ENCODE measurements at places on chromosomes 1 and 21.

GRCh38 chr1:147664206-147664605 lies 6.1 kb downstream of the ACP6 start:
- no peak for DNase-seq

- DNase-seq = no peak
Observed at GRCh38 chr1:74363220-74363619, 128.0 kb downstream of the TNNI3K start.

- no peak for DNase-seq
Observed at GRCh38 chr1:169271098-169271497, 96.5 kb downstream of the NME7 start.

DNA sequence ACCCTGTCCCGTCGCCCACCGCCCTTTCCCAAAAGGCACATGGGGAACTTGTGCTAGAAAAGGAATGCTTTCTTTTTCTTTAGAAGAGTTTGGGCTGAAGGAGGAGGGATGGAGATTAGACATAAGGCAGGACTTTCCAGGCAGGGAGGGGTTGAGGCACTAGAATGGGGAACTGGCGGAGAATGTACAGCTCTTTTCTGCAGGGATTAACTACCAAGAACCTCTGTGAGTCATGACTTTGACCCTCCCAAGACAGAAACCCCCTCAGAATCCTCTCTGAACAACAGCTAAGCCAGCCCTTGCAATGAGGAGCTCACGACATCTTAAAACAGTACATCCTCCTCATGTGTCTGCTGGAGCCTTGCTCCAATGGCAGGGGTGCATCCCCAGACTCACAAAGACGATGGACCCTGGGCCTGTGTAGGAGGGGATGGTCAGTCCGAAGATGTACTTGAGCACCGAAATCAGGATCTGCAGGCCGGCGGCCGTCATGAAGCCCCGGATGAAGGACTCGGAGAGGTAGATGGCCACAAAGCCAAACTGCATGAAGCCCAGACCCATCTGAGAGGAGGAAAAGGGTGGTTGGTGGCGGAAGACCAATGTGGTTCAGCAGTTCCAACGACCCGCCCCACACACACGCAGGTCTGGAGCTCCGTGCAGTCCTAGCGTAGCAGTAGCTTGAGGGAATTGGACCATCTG lies 13.6 kb downstream of the SLC26A9 start:
- DNase-seq = no peak

- no peak for DNase-seq
Observed at GRCh38 chr21:42365770-42366169, 565 bp downstream of the TFF1 start.

DNA sequence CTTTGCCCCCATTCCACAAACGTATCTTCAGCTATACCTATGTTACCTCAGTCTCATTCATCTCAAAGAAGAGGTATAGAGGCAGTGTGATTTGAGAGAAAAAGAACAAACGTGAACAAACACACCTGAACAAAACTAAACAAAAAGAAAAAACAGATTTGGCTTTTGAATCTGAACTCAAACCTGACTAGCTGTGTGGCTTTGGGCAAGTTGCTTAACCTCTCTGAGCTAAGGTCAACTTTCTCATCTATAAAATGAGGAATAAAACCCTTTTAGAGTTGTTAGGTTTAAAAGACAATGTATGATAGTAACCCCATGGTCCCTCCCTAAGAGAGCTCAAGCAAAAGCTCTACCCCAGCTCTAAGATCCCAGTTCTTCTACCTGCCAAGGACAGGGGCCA lies 73.5 kb downstream of the ZNF648 start:
- DNase-seq = no peak

- no peak for DNase-seq
Observed at GRCh38 chr1:77831976-77832711, 52.7 kb downstream of the MIGA1 start.

DNA sequence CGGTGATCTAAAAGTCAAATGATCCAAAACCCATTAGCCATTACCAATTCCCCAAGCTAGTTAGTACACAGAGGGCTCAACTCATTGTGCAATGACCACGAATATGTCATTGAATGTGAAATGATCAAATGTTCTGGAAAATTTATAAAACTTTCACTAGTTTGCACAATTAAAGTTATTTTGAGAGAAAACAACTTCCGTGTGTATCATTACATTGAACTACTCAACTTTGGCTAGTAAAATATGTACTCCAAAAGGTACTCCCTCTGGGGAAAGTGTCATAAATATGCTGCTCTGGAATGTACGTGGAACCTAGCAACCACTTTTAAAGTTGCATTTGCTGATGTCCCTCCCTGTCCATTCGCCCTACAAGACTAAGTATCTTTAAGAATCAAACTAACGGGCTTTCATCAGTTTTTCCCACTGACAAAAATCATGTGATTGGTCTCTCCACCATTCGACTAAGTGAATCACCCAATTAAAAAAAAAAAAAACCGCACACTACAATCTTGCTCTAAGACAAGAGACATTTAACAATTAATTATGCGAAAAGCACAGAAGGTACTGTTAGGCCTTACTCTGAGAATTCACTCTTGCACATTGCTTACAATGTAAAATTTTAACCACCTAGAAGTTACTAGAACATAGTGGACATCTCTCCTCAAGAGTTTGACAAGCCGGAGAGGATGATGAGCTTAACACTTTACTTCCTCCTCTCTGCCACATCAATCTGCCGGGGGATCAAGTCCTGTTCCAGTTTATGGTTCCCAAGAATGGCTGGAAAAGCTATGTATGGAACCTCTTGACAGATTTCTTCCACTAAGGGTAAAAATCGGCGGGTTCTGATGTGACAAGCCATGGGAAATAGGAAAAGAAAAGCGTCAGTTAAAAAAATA lies 1.2 kb downstream of the ACBD3 start:
- DNase-seq = no peak

DNA sequence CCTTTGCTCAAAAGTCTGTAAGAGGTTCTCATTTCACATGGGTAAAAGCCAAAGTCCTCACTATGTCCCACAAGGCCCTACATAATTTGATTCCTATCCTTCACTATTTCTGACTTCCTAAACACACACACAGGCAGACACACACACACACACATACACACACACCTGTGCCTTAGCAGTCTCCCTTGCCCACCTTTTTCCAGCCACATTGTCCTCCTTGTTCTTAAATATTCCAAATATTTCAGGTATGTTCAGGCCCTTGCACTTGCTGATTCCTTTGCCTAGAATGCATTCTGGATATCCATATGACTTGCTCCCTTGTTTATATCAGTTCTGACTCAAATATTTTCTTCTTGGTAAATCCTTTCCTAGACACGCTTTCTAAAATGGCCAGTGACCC lies 54.6 kb downstream of the NTNG1 start:
- no peak for DNase-seq

- peak; percentile 43 for DNase-seq
Observed at GRCh38 chr1:65147424-65148177, 402 bp upstream of the AK4 start.

- DNase-seq = no peak
Observed at GRCh38 chr1:203009185-203009584, 2.0 kb downstream of the TMEM183A start.

DNA sequence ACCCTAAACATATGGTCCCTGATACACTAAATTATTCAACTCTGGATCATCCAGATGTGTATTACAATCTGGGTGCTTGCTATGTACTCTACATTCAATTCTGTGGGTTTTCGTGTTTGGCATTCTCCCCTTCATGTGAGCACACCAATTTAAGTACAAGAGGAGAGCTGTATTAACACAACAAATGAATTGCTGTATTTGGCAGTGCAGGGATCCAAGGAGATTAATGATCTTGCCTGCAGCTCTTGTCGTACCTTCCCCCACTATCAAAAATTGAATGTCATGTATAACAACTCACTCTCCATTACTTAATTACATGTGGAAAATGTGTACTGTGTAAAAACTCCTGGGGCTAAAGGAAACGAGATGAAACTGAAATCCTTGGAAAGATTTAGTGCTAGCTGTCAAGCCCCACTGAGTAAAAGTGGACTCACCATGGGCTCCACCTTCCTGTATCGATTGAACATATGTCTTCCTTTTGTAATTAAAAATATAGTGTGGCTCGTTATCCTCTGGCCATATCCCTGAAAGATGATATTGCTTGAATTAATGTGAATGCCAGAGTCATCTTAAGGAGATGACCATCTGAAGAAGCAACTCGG lies 172.2 kb upstream of the L1TD1 start:
- DNase-seq = no peak

GRCh38 chr1:99281105-99281504 lies 16.8 kb downstream of the PLPPR4 start:
- no peak for DNase-seq

GRCh38 chr1:38565020-38565491 lies 294.5 kb downstream of the RRAGC start:
- no peak for DNase-seq

DNA sequence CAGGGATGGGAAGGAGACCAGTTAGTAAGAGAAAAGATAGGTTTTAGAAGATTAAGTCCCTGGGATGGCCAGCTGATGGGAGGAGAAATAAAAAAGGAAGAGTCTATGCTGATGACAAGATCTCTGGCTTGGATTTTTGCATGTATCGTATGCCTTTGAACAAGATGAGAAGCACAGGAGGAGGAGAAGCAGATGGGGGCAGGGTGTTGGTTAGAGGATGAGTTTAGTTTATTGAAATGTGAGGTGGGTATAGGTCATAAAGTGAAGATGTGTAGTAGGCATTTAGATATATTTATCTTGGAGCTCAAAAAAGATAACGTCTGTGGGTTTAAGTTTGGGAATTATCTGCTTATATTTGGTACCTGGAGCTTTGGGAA lies 1.4 kb downstream of the TIPRL start:
- DNase-seq = no peak

DNA sequence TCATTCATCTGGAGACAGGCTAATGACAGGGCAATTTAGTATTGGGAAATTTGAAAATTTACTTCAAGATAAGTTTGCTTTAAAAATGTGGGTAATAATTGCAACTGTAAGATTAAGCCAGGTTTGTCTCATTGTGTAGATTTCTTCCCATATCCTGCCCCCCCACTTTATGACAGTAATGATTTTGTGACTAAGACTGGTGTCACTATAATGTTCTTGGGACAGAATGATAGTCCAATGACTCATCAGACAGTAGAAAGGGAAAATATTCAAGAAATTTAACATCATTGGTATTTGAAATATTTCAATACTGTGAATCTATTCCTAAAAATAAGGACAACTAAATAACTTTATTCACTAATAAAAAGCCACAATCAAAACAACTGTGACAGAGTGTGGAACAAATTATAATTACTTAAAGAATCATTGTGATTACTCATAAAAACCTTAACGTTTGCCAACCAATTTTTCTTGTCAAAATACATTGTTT lies 36.7 kb downstream of the FH start:
- no peak for DNase-seq

GRCh38 chr1:16721871-16722641 lies 18.3 kb upstream of the RNU1-4 start:
- DNase-seq = no peak

DNA sequence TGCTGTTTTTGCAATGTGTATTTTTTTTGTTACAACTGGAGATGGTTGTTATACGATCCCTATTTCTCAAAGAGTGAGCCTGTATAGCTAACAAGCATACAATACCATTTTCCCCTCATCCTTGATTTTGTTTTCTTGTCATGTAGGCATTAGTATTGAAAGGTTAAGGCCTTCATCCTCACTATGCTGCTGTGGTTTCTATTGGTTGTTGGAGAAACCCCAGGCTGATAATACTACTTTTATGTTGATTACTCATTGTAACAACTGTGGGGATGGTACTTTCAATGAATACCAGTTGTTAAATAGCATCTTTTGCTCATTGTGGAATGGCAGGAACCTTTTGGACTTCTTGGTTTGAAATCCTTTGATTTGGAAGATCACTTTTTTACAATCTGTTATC lies 39.0 kb upstream of the MACF1 start:
- DNase-seq = no peak

DNA sequence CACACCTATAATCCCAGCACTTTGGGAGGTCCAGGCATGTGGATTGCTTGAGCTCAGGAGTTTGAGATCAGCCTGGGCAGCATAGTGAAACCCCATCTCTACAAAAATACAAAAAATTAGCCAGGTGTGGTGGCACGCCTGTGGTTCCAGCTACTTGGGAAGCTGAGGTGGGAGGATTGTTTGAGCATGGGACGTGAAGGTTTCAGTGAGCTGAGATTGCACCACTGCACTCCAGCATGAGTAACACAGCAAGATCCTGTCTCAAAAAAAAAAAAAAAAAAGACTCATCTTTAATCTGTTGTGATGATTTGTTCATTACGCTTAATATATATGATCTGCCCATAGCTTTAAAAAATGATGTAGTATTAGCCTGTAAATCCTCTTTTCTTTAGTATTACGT lies 44.0 kb downstream of the OR10J1 start:
- no peak for DNase-seq

DNA sequence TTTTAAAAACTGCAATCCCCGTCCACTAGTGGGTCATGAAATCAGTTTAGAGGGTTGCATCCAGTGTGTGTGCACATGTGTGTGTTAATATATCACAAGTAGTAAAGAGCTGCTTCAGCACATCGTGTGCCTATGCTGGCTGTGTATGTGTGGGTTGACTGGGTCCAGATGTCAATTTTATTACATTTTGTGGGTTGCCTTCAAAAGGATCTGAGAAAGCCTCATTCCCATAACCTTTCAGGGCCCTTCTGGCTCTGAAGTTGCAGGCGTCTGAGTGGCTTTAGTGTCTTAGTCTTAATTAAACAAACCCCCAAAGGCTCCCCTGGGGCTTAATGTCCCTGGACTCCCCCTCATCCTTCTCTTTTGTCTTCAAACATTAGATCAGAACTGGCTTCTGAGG lies 19.8 kb downstream of the PLA2G2D start:
- no peak for DNase-seq

GRCh38 chr21:41068496-41068895 lies 99.5 kb upstream of the BACE2 start:
- no peak for DNase-seq

- DNase-seq = no peak
Observed at GRCh38 chr1:6570100-6570499, 9.7 kb upstream of the ZBTB48 start.
